ENCODE measurements at places on chromosomes 7 and 10.

GRCh38 chr7:77808517-77808916 is 9.9 kb downstream of the PHTF2 start:
- no peak for DNase-seq

DNA sequence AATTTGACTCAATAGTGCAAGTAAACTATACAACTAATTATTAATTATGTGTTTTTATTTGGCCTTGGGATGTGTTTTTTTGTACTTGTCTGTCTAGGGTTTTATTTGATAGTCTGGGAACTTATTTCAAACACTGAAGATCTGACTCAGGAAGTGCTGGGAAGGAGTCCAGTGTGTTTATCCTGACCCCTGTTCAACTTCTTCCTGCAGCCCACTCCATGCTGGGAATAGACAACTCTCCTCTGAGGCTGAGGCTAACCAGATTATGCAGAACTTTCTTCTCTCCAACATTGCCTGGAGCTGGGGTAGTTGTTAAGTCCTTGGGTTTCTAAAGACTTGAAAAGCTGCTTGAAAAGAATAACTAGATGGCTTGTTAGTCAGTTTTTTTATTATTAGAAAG is 6.9 kb downstream of the CISD1 start:
- no peak for DNase-seq

DNA sequence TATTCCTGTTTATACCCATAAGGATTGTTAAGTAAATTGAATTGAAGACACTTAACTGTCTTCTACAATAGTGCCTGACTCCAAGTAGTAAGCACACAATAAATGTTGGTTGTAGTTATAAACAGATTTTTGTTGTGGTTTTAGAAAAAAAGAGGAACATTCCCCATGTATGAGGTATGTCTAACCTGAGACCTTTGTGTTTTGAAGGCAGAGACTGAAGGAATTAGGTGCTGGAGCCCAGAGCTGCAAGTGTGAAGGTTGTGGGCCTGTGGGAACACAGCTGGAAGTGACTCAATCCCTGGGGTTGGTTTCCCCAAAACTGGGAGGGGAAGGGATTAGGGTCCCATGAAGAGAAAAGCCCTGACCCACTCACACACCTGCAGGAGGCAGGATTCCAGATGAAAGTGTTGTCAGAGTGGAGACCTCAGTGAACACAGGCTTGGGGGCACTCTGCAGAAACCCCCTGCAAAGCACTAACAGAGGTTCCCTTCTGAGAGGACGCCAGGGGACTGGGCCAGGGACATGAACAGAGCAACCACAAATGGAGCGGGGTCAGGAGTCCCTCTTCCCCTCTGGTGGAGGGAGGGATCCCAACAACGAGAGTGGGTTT is 265.1 kb upstream of the KLF14 start:
- no peak for DNase-seq

DNA sequence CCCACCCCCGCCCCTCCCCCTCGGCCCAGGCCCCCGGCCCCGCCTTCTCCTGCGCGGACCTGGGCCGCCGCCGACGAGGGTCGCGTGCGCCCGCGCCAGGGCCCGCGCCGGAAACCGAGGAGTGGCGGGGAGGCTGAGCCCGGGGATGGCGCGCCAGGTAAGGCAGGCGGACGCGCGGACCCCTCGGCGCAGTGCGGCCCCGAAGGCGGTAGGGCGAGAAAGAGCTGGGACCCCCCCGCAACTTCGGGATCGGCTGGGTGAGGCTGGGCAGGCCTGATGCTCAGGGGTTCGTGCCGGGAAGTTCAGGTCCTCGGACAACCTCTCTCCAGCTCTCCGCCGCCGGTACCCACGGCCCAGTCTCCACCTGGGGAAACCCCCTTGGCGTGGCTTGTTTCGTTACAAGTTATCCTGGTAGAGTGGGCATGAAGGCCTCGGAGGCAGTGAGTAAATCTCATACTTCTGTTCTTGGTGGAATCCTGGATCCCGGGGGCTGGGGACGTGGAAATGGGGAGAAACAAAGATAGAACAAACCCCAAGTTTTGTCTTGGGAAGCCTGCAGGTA is 58.4 kb downstream of the ZNF467 start:
- peak; percentile 18 for DNase-seq

- DNase-seq: no peak
Measured at GRCh38 chr10:19710600-19710999, 105.6 kb upstream of the PLXDC2 start.

- DNase-seq: peak; percentile 68
Measured at GRCh38 chr10:16847644-16848043, 30.4 kb upstream of the RSU1 start.

DNA sequence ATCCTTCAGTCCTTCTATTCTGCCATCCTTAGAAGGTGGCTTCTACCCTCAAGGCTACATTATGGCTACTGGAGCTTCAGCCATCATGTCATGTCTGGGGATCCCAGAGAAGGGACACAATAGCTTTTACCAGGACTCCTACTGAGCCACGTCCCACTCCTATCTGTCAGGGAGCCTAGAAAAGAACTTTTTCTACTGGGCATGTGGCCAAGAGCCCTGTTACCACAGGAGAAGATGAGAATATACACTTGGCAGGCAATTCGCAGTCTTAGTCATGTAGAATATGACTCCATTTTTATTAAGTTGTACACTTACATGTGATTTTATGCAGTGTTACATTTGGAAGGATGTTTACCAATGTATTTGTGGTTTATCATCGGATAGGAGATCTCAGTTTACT is 64.6 kb upstream of the KCNMA1 start:
- DNase-seq: peak; percentile 77

- no peak for DNase-seq
Measured at GRCh38 chr7:106548491-106548890, 112.5 kb downstream of the CCDC71L start.

DNA sequence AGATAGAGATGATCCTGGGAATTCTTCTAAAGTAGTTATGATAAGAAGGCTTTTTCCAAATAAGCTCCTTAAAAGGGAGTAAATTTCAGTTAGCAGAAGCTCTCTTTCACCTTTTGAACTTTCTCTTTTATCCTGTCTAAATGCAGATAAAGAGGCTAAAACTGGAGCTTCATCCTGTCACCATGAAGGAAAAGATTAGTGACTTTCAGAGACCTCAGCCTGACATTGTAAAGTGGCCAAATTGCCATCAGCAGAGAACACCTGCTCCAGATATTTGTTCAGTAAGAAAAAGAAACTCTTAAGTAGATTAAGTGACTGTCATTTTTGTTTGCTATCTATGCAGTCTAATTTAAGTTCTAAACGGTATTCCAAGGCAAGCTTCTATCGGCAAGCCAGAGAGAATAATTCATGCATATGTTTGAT is 18.3 kb downstream of the VWDE start:
- DNase-seq: no peak

- no peak for DNase-seq
Measured at GRCh38 chr7:94634502-94634901, 21.4 kb downstream of the SGCE start.

DNA sequence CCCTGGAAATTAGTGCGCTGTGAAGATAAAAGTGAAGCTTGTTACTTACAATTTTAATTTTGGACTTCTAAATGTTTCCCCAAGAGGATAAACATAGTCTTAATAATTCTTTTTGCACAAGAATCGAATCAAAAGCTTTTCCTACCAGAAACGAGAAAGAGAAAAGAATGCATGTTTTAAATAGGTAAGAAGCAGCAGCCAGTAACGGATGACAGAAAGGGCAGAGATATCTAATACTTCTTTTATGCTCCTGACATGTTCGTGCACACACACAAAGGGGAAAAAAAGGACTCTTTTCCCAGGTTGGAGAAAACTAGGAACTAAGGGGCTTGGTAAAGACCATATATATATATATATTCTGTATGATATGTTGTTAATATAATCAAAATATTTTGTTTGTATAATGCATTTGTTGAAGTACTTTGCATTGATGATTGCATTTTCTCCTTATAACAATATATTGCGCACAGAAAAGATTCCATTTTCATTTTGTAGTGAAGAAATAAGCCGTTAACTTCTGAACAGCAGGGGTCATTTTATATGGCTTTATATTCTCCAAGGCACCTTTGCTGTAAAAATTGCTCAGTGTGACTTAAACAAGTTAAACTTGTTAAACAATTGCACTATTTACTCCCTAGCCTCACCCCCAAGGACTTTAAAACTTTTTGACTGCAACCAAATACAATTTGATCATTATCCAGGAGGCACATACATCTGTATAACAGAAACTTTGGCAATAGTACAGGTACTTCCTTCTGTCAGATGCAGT is 2.2 kb downstream of the PRKAR2B start:
- no peak for DNase-seq

GRCh38 chr10:50595785-50596184 is 28.0 kb downstream of the SGMS1 start:
- no peak for DNase-seq

DNA sequence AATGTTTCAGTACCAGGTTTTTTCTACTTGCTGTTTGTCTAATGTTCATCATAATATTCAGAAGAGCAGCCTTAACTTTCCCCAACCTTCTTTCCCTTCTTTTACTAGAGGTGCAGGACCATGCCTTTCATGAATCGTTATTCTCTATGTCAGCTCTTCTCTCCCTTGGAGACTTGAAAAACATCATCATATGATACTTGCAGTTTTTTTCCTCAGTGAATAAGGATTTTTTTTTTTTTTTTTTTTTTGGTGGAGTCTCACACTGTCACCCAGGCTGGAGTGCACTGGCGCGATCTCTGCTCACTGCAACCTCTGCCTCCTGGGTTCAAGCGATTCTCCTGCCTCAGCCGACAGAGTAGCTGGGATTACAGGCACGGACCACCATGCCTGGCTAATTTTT is 30.1 kb downstream of the SMNDC1 start:
- DNase-seq: no peak

DNA sequence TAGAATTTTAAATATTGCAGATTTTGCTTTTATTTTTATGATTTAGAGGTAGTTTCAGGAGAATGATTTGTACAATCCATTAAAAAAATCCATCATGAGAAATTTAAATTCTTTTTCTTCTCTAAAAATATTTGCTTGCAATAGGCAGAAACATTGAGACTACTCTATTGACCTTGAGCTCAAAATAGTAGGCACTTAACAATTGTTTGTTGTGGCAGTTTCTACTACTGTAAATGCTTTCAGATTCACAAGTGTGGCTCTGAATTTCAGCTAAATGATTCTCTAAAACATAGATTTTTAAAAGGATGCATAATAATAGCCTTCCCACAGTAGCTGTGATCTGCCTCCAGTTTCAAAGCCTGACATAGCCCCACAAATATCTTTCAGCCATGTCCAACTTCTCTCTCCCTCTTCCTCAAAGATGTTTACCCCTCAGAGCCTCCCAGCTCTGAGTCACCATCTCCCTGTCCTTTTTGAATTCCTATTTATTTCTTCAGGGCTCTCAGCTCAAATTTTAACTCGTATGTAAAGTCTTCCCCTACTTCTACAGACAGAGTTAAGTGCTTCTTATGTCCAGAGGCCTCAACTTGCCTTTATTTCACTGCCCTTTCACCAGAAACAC is 160.5 kb downstream of the AOAH start:
- no peak for DNase-seq

DNA sequence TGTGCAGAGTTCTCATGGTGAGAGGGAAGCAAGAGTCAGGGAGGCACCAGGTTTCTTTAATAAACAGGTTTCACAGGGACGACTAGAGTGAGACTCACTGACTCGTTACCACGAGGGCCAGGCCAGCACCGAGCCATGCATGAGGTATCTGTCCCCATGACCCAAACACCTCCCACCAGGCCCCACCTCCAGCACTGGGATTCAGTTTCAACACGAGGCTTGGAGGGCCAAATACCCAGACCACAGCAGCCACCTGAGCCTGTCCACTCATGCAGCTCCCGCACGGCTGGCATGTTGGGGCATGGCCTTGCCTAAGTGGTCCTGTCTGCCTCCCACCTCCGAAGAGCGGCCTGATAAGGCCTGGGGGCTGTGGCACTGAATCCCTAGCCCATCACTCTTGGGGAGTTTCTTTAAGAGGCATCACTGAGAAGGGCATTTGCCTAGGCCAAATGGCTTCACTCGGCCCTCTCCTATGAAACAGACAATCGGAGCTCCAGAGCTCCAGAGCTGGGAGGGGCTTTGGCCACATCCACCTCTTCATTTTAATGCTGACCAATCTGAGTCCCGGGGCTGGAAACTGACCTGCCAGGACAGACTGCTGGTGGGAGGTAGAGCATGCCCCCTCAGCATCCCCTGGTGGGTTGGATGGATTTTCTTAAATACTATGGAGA is 157.8 kb downstream of the DNAJB6 start:
- no peak for DNase-seq

DNA sequence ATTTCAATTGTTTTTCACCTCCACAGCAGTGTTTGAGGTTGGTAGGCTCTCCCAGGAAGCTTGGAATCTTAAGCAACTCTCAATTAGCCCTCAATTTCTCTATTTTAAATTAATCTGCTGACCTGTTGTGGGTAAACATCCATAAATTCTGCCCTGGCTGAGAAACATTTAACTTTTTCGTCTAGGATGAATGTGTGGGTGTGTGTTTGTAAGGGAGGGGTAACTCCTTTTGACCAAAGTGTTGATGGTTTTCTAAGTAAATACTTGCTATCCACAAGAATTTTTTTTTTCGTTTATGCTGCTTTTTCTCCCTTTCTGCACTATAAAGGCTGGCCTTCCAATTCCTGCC is 973 bp downstream of the PPP3CB start:
- no peak for DNase-seq

GRCh38 chr10:4003348-4003973 is 218.5 kb upstream of the KLF6 start:
- no peak for DNase-seq

- DNase-seq: no peak
Measured at GRCh38 chr10:67487199-67487598, 208.8 kb downstream of the CTNNA3 start.

DNA sequence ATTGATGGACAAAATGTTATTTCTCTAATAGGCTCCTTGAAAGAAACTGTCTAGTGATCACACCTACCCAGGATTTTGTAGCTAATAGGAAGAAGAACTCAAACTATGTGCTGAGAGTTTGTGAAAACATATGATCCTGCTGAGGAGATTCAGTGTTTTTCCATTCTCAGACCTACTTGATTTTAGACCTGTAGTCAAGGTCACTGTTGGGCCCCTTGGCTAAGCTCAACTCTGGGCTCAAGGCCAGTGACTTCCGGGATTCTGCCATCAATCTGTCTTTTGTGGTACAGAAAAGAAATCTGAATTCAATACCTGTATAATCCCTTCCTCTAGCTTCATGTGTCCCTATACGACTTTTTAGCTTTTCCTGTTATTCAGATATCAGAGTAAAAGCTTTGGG is 79.7 kb upstream of the FERD3L start:
- no peak for DNase-seq

DNA sequence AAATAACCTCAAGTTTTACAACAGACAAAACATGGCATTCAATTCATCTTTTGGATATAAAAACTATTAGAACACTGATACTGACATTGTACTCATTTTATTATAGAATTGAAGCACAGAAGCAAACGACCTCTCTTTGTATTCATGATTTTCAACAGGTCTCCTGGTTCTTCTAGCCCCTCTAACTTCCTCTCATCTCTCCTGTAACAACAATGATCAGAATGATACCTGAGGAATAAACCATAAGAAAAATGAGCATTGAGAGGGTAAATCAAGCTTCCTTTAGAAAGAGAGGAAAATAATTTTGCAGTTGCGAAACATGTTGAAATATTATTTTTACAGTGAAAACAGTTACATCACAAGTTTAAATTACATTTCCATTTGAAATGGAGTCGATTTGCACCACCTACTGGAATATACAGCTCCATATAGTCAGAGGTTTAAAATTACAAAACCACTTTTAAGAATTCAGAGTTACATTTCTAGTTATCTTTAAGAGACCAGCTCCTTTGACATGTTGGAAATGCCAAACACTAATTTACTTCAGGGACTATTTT is 17.5 kb upstream of the TEX36 start:
- DNase-seq: peak; percentile 35
